ENCODE measurements at places on chromosomes 3 and 15.

DNA sequence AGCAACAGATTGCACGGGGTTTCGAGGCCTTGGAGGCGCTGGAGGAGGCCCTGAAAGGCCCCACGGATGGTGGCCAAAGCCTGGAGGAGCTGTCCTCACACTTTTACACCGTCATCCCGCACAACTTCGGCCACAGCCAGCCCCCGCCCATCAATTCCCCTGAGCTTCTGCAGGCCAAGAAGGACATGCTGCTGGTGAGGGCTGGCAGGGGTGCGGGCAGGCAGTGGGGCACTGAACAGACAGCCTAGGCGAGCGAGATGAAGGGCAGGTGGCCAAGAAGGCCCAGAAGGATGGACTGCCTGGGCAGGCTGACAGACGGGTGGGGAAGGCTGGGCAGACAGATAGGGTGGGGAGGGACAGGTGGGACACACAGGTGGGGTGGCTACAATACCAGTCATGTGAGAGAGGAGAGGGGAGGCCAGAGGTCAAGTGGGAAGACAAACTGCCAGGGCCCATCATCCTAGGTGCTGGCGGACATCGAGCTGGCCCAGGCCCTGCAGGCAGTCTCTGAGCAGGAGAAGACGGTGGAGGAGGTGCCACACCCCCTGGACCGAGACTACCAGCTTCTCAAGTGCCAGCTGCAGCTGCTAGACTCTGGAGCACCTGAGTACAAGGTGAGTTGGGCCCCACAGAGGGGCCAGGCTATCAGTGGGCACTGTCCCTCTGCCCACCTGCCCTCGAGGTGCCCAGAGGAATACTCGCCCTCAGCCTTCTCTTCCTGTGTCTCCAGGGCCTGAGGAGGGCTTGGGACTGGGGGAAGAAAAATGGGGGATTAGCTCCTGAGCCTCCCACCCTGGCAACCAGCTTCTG lies 3.1 kb downstream of the PARP3 start:
- no peak for DNase-seq

DNA sequence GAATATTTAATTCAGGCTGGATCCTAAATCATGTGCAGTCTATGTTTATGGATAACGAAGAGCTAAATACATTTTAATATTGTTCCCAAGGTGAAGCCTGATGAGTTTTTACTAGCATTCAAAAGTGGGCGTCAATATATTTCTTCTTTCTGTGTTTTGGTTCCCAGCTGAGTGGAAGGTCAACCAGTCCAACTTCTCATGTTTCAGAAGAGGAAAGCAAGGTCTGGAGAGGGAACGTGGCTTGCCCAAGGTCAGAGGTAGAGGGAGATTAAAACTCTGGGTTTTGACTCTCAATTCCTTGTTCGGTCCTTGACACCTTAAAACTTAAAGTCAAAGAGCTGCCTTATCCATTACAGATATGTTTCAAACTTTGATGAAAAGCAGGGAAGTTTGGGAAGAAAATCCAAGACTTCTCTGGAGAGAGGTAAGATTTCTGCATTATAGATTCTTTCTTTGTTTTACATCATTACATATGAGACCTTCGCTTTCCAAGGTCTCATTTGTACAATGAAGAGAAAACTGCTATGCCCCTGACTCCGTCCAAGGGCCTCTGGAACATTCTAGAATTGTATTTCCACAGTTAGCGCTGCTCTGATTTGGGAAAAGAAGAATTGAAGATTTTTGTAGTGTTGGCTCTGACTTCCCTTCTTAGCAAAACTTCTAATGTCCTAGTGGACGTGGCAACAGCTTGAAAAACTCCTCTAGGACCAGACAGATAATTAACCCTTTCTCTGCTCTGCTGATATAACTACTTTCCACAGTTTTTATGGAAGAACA lies 57.7 kb upstream of the HES1 start:
- no peak for DNase-seq

DNA sequence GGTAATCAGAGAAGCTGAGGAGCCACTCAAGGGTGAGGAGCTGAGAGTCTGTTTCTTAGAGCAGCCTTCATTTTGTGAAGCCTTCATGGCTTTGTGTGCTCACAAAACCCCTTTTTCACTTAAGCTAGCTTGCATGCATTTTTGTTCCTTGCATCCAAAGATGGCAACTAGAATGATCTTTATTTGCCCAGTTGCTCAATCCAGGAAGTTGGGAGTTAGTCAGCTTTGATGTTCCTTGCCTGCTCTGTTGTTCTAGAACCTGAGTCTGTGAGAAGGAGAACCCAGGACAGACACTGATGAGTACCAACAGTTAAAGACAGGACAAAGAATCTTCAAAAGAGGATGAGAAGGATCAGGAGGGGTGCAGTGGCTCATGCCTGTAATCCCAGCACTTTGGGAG lies 81.8 kb downstream of the IL20RB start:
- DNase-seq, result no peak

- peak; percentile 8 for DNase-seq
Measured at GRCh38 chr3:101069901-101070798, 76.9 kb upstream of the ABI3BP start.

DNA sequence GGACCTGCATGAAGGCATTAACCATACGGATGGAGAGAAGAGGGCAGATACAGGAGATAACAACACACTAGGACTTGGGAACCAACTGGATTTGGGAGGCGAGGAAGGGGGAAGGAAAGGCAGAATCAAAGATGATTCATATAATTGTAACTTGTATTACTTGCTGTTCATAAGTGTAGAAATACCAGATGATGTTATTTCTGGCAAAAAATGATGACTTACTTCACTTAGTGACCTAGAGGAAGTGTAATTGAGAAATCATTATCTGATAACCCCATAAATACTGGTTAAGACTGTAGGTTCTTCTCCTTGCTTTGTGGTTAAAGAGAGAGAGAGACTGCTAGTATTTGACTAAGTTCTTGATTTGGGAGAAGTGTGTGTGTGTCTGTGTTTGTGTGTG lies 50.5 kb upstream of the GK5 start:
- DNase-seq, result no peak

Measured in activated T-helper 1 cell treated with Interleukin-2 at 50 U/mL for 16 hours (primary cell).